ENCODE measurements at places on chromosomes 11 and 22.

DNA sequence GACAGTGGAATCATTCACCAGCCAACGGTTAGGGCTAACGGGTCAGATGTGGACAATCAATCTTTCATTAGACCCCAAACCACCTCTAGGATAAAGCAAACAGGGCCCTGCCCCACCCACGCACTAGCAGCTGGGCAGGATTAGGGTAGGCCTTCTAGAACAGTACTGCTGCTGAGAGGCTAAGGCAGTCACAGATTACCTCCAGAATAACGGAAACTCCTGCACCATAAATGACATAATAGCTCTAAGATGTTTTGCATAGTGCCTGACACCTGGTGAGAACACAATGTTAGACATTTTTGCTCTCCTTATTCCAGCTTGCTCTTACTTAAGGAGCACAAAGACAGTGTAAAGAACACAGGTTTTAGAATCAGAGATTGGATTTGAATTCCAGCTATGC, 1.8 kb downstream of the SYTL2 start:
- DNase-seq, result no peak

DNA sequence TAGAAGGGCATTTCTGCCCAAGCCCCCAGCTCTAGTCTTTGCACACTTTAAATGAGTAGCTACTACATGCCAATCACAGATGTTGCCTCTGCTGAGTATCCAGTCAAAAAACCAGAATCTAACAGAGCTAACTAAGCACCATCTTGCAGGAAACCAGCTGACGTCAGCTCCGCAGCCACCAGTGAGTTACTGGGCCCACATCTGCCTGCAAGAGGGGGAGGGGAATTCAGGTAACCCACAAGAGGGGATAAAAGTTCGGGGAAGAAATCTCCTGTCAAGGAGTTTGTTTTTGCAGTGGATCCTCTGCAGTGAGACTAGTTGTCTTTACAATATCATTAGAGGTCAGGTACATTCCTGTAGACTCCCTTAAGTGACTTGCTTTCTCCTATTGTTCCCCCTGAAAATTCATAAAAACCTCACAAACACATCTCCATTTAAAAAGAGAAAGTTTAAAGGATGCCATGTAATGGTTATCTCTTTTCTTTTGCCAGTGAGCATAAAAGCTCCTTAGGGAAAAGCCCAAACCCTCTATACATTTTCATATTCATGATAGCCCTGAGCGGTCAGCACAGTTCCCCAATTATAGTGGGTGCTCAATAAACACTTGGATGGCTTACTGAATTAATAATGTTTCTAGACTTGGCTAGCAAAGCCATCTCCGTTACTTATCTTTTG, 9.3 kb downstream of the CD44 start:
- peak; percentile 59 for DNase-seq

DNA sequence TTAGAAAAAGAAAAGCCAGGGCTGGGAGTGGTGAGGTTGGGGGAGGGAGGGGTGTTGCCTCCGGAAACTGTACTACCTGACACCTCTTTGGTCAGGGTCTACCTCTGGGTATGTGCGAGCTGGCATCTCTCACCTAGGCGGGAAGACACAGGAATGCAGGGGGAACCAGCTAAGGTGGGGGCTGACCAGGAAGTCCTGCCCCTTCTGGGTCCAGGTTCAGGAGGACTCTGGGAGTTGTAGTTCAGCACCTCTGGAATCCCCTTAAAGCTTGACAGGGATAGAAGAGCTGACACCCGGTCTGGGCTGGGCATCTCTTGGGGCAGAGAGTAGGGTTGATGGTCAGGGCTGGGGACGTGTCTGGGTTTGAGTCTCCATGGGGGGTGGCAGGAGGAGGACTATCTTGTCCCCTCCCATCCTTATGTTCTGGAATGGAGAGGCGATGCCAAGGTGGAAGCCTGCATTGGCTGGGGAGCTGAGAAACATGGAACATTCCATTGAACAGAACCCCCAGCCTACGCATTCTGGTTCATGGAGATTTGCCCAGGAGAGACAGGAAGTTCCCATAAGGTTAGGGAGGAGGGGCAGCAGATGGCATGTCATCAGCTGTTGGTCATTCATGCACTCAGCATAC, 2.1 kb upstream of the KIAA1671 start:
- no peak for DNase-seq

GRCh38 chr11:44853666-44854065, 97.0 kb downstream of the TP53I11 start:
- no peak for DNase-seq

- no peak for DNase-seq
Measured at GRCh38 chr11:86486261-86487030, 111.8 kb downstream of the CCDC81 start.

DNA sequence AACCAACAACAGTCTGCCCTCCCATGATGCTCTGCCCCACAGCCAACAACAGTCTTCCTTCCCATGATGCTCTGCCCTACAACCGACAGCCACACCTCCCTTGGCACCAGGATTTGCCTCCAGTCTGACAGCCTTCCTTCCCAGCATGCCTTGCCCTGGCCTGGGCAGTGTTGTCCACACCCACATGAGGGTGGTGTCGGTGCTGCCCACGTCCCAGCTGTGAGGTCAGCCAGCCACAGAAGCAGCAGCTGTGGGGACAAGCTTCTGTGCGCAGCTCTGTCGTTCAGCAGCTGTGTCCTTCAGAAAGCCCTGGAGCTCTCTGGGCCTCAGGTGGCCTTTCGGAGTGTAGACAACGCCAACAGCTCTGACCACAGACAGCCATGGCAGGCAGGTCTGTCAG, 1378.9 kb downstream of the BRD1 start:
- no peak for DNase-seq

GRCh38 chr11:117789241-117789640, 7.8 kb downstream of the DSCAML1 start:
- DNase-seq, result no peak

- DNase-seq, result no peak
Measured at GRCh38 chr22:35230839-35231584, 26.3 kb upstream of the HMGXB4 start.

- DNase-seq, result no peak
Measured at GRCh38 chr11:13434247-13435205, 28.5 kb downstream of the BTBD10 start.

DNA sequence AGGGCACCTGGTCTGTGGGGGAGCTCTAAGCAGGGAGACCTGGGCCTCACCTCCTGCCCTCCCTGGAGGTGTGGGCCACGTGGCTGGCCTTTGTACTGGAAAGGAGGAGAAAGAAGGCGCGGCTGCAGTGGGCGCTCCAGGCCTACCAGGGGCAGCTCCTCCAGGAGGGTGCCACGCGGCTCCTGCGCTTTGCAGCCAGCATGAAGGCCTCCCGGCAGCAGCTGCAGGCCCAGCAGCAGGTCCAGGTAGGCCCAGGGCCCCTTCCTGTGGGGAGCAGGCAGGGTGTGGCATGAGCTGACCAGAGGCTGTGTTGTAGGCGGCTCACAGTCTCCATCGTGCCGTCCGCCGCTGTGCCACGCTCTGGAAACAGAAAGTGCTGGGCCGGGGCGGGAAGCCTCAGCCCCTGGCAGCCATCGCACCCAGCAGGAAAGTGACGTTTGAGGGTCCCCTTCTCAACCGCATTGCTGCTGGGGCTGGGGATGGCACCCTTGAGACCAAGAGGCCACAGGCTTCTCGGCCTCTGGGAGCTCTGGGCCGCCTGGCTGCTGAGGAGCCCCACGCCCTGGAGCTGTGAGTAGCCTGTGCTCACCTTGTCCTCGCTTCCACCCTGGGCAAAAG, 48.6 kb downstream of the PISD start:
- DNase-seq, result no peak

DNA sequence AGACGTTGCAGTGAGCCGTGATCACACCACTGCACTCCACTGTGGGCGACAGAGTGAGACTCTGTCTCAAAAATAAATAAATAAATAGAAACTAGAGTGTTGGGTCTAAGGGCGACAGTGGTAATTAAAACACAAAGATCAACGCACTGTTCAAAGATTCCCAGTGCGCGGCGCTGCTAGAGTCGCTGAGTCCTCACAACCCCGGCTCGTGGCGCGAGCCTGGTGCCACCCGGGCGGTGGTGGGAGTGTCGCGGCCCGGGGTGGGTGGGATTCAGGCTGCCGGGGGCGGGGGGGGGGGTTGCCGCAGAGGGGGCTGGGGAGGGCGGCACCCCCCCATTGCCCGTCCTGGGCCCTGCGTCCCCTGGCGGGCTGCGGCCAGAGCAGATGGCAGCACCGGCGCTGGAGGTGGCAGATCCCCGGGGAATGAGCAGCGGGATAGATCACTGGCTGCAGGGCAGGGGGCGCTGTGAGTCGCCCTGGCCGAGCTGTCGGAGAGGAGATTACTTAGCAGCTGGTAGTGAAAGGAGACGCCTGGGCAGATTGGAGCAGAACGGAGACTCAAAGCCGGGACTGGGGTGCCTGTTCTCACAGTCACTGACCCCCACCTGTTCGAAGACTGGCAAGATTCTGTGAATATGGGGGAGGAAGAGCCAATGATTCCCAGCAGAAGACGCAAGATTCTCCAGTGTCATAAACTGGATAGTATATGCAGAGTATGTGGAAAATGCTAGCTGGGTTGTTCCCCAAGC, 30.2 kb upstream of the APOBEC3A start:
- DNase-seq, result no peak

DNA sequence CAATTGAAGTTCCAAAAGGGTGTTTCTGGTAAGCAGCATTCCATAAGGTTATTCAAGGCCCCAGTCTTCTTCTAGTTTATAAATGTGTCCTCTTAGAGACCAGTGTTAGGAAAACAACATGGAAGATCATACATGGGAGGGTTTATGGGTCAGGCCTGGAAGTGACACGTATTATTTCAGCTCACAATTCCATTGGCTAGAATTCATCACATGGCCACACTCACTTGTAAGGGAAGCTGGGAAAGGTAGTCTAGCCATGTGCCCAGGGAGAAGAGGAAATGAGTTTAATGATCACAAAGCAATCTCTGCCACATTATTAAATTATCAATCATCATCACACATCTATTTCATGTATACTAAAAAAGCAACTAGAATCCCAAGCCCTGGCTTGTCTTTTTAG, 181.7 kb upstream of the TBCEL start:
- DNase-seq, result no peak

GRCh38 chr11:111730871-111731591, 35.2 kb downstream of the PPP2R1B start:
- DNase-seq, result no peak

DNA sequence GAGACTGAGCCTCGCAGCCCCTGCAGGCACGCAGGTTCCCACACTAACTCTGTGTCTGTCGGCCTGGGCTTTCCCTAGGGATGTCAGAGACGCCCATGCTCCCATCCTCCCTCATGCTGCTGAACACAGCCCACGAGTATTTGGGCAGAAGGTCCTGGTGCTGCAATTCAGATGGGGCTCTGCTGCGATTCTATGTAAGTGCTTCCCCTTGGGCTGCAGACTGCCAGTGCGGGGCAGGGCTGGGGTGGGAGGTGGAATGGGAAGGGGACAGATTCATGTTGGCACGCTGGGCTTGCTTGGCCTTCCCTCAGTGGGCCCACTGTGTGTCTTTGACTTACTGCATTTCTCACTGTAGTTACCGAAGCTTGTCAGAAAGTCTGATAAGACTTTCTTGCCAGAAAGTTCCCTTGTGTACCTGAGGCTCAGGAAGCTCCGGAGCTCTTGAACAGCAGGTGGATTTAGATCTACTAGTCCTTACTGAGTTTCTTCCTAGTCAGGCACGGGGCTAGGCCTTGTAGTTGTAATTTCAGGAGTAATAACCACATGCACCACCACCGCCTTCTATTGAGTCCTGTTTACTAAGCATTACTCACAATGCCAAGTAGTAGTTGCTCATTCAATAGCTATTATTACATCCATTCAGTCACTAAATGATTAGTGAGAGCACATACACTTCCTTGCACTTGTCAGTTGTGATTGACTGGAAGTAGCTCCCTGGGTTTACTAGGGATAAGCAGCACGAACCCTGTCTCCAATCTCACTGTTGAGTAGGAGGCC, 65.2 kb downstream of the CABIN1 start:
- no peak for DNase-seq

GRCh38 chr22:24417200-24417599, 10.2 kb upstream of the ADORA2A start:
- DNase-seq, result no peak

DNA sequence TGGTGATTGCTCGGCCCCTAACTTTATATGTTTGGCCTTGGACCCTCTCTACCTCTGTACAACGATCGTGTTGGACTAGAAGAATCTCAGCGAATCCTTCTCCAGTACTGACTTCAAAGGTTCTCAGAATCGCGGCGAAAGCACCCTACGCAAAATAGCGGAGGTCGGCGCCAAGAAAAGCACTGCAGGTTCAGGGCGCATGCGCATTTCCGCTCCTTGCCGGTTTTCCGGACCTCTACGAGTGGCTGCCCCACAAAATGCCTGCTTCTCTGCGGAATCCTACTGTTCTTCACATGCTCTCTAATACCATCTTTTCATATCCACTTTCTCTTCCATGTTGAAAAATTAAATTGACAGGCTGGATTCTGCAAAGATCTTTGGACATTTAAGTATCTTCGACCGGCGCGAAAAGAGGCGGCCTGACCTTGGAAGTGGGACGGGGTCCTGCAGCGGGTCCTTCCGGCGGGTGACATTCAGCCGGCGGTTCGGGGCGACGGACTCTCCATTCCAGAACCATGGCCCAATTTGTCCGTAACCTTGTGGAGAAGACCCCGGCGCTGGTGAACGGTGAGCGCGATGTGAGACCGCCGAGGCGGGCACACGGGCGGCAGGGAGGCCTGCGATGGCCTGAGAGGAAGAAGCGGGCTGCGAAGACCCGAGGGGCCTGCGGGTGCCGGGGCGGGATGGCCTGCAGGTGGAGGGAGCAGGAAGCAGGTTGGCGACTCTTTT, at the start of gene ATP5MG:
Gene ATP5MG (plus strand): TSS at position 456 of the 729 bp plus-strand sequence. CDS start 60 bp downstream, at position 516.
- DNase-seq, result peak; percentile 85

DNA sequence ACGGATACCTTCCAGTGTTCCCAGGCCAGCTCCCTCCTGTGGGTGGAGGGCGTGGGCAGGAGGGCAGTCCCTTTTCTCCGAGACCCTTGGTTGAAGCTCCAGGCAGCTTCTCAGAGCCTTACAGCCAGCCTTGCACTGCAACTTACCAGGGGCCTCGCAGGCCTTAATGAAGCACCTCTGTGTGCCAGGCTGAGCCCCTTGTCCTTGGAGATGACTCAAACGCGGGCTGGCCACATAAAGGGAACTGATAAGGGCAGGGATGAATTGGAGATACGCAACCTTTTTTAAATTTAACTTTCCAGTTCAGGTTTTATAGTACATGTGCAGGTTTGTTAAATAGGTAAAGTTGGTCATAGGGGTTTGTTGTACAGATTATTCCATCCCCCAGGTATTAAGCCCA, 72.7 kb downstream of the WNT7B start:
- DNase-seq, result no peak

- DNase-seq, result no peak
Measured at GRCh38 chr11:84438565-84438964, 1152.4 kb upstream of the CCDC90B start.

GRCh38 chr22:39574779-39575551, 4.4 kb downstream of the CACNA1I start:
- no peak for DNase-seq

- no peak for DNase-seq
Measured at GRCh38 chr11:2265854-2266585, 4.4 kb downstream of the ASCL2 start.

GRCh38 chr22:17086296-17086695, 1.5 kb downstream of the IL17RA start:
- DNase-seq, result no peak

DNA sequence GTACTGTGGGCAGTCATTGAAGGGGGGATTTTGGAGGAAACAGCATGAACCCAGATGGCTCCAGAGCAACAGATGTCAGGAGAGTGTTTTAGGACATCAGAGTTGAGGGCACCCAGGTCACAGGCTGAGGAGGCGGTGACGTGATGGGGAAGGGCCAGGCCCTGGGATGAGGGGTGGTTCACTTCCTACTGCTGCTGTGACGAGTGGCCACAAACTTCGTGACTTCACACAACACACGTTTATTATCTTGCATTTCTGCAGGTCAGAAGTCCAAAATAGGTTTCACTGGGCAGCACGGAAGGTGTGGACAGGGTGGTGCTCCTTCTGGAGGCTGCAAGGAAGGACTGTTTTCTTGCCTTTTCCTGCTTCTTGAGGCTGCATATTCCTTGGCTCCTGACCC, 77.7 kb upstream of the RAB1B start:
- DNase-seq, result no peak

Measured in T-helper 22 cell (primary cell).